Head of caudate nucleus (tissue), 42 donors: ENCODE measurements at places on chromosomes 4 and X.

DNA sequence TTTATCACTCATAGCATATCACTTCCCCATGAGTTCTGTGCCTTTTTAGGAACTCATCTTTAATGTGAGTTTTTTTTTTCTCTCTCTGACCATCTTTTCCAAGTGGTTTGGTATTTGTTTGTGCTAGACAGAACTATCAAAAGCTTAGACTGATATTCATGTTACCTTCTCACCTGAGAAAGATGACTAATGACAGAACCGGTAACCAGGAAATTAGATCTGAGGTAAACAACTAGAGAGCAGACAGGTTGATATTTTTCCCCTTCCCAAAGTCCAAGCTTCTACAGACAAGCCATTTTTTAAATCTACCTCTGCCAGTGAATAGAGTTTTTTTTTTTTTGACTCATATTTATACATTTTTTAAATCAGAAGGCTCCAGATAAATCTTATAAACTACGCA lies 17.0 kb upstream of the SRD5A3 start:
- no peak for DNase-seq

DNA sequence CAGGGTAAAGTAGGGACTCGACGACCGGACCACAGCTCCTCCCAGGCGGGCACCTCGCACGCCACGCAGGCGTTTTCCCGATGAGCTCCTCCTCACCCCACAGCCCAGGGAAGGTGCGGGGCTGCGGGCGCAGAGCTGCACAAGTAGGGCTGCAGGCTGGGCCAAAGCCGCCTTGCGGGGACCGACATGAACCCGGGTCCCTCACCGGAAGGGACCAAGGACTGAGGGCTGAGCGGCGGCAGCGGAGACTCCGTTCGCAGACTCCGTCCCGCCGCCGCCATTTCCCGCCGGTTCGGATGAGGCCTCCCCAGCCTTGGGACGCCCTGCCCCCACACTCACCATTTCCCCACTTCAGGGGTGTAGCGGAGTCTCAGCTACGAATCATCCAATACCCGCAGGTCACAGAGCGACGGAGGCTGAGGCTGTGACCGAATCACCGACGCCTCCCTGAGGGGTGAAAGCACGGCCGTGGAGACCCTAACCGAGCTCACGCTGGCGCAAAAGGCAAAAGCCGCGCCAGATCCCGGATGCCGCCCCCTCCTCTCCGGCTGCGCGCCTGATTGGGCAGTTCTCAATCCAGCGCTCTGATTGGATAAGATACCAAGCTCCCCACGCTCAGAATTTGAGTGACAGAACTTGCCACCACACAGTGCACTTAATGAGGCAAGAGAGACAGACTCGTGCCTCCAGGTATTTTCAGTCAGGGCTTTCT lies at the start of gene ZNF732:
TSS of gene ZNF732 (minus strand) at position 506 of the 712 bp plus-strand sequence. CDS start at position 342, 164 bp downstream.
- DNase-seq: peak; percentile 87

DNA sequence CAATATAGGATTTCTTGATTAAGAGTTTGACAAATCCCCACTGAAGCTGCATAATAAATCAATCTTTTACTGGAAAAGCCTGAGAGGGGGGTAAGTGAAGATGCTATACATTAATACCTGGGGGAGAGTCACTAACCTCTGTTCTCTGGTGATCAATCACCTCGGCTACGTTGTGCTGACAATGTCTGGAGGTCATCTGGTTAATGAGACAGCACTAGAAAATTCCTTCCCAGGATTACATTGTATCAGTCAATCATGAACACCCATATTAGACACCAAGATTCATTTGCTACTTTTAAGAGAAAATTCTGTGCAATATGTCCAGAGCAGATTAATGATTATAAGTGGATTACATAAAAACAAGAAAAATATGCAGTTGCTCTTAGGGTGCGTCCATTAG lies 408.3 kb downstream of the PDHA2 start:
- no peak for DNase-seq

DNA sequence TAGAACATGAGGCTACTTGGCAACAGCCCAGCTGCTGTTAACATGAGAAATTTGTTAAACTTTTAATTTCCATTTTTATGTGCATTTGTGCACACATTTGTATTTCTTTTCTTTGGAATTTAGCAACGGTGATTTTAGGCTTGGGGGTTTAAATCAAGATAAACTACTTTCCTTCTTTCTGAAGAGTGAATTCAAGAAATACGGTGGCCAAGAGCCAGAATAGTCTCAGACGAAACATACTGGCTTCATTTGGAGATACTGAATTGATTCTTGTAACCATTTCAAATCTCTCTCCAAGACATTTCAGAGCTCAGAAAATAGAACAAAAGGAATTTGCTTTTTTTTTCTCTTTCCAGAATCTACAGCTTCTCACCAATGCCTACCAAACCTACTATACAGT lies 134.1 kb upstream of the SCML1 start:
- no peak for DNase-seq

DNA sequence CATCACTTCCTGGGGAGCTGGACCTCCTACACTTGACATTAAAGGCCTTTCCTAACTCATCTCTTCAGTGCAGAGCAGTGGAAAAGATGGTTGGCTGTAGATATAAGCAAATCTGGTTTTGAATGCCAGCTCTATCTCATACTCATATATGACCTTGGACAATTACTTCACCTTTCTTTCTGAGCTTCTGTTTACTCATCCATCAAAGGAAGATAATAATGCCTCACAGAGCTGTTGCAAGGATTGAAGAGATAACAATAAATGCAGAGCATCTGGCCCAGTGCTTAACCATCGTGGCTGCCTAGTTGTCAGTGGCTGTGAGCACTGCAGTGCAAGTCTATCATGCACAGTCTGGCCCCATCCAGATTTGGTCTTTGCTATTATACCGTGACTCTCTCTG lies 148.1 kb upstream of the EOLA2 start:
- no peak for DNase-seq

GRCh38 chr4:2787230-2788100 lies 5.4 kb upstream of the SH3BP2 start:
- DNase-seq: peak; percentile 63

- DNase-seq: no peak
Observed at GRCh38 chr4:185738820-185739219, 73.2 kb downstream of the SORBS2 start.

DNA sequence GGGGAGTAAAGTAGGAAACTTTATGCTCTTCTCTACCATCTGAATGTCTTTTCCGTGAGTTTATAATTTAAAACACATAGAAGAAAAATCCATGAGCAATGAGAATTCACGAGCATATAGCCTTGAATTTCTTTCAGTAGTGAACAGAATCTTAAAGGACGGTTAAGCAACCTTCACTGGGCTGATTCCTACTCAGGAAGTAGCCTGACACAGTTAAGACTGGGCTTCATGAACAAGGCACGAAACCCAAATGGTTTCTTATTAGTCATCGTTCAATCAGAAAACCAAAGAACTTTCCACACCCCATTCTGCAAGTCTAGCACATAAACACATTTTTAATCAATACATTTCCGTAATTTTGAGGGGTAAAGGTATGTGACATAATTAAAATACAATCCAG lies 95.8 kb downstream of the SH3KBP1 start:
- no peak for DNase-seq

- no peak for DNase-seq
Observed at GRCh38 chrX:44228621-44229020, 114.9 kb downstream of the EFHC2 start.

DNA sequence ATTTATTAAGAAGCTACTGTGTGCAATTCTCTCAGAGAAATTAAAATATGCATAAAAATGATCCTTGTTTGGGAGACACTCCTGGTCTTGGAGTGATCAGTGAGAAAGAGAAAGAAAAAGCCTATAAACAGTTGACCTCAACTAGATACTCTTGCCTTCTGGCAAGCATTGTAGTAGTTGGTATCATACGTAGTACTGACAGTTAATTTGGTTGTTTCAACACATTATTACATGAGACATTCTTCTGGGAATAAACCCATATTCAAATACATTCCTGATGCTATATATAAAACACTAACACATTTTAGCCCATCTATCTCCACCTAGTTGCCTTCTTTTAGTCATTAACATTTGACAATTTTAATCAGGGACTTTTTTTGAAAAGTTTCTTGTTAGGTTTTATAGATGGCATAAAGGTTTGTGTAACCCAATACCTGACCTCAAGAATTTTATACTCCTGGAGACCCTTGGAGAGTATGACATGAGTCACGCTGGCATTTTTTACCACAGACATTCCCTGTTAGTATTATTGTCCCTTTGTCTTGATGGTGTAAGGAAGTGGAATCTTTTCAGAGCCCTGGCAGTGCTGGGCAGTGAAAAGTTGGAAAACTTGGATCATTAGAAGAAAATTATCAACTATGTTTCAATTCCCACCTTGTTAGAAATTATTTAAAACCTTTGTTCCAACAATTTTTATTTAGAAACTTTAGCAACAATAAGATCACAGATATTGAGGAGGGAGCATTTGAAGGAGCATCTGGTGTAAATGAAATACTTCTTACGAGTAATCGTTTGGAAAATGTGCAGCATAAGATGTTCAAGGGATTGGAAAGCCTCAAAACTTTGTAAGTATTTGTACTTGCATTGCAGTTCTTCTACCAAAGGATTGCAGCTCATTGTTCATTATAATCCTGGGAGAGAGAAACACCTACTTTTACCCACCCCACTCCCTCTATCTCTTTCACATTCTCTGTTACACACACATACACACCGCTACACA lies 167.1 kb upstream of the PACRGL start:
- DNase-seq: no peak

GRCh38 chrX:48761674-48762471 lies at the start of gene GLOD5:
TSS of gene GLOD5 (plus strand) at chrX:48761747. CDS start at chrX:48761791, 44 bp downstream.
- DNase-seq: no peak

DNA sequence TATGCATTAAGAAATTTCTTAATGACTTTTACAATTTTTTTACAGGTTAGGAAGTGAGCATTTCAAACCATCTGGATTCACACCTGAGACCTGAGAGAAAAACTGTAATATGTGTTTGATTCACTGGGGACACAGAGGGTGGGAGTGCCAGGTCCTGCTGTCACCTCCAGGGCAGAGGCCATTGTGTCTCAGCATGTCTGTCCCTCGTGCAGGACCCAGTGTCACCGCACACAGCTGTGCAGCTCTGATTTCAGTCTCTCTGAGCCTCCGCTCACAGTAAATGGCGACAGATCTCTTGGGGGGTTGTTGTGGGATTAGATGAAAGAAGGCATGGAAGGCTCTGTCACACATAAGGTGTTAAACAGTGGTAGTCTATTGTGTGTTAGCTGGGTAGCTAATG lies 23.0 kb upstream of the CLDN24 start:
- DNase-seq: no peak

DNA sequence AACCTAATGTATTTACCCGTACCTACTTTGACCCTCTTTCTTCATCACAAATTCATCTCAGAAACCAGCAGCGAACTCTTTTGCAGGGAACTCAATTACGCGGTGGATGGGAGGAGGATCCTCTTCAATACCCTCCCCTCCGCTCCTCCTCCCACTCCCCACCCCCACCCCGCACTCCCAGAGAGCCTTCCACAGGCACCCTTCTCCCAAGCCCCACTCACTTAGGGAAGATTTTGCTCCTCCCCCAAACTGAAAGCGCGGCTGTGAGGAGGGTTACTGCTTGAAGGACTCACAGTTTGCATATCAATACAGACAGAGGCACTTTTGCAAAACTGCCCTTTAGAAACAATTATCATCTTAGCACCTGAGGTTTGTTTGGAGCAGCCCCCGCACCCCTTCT lies 960 bp upstream of the IL1RAPL1 start:
- peak; percentile 35 for DNase-seq

- DNase-seq: no peak
Observed at GRCh38 chr4:11702886-11703557, 274.3 kb upstream of the HS3ST1 start.

DNA sequence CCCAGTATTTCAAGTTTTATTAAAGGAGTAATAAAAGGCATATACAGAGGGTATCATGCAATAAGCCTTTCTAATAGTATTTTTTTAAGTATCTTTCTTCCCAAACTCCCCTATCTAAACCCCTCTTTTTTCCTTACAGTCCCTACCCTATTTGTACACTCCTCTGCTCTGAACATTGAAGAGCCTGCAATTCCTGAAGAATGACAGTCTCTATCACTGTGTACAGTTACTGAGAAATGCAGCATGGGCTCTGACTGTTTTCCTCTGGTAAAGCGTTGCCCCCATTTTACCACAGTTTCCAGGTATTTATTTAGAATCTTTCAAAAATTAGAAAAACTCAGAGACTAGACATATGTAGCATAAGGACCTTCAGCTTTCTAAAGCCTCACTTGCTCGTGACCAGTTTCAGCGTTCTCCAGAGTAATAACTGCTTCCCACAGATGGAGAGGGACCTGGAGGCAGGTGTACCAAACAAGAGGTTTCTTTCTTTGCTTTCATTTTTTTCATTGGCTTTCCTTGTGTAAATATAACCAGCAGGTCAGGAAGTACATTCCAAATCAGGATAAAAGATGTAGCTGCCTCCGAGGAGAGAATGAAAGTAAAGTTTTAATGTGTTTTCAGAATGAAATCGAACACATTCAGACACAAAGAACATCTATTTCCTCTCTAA lies 230.8 kb downstream of the CFAP299 start:
- DNase-seq: no peak

- peak; percentile 40 for DNase-seq
Observed at GRCh38 chr4:183503497-183504063, 1.3 kb upstream of the ING2 start.

DNA sequence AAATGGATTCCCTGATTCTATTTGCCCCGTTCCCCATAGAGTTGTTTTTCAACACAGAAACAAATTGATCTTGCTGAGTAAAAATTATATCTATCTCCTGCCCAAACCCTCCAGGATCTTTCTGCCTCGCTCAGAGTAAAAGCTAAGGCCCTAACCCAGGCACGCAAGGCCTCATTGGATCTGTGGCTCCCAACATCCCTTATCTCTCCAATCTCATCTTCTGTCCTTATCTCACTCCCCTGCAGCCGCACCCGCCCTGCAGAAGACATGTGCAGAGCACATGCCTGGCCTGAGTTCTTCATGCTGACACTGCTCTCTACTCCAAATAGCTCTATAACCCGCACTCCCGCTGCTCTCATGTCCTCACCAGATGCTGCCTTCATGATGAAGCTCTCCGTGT lies 543.8 kb upstream of the ZFP42 start:
- no peak for DNase-seq

DNA sequence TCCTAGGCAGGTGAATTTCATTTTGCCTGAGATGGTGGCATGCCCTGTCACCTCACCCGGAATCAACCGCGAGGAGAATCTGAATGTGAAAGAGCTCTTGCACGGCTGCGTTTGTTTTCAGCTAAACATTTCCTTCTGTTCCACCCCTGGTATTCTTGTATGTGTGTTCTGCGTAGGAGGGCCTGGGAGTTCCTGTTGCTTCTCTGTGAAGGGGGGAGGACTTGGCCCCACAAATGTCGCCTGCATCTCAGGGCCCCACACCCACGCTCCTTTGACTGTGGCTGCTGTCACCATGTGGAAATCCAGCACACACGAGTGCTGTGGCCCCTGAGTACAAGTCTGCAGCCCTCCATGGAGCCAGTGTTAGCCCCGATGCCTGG lies 45.8 kb upstream of the CLCN4 start:
- DNase-seq: no peak

DNA sequence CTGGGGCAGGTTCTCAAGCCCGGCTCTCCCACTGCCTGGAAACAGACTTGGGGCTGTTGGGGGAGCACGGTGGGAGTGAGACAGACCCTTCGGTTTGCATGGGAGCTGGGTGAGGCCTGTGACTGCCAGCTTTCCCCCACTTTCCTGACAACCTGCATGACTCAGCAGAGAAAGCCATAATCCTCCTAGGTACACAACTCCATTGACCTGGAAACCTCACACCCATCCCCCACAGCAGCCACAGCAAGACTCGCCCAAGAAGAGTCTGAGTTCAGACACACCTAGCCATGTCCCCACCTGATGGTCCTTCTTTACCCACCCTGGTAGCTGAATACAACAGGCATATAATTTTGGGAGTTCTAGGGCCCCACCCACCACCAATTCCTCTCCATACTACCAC lies 57.6 kb upstream of the UBQLN2 start:
- no peak for DNase-seq

- no peak for DNase-seq
Observed at GRCh38 chr4:15270201-15270600, 157.6 kb upstream of the C1QTNF7 start.
